ENCODE measurements at places on chromosomes 12 and 14.

GRCh38 chr14:93426750-93427149 lies 4.0 kb upstream of the UNC79 start:
- no peak for DNase-seq

GRCh38 chr14:65250162-65250495 lies 147.8 kb upstream of the MAX start:
- no peak for DNase-seq

DNA sequence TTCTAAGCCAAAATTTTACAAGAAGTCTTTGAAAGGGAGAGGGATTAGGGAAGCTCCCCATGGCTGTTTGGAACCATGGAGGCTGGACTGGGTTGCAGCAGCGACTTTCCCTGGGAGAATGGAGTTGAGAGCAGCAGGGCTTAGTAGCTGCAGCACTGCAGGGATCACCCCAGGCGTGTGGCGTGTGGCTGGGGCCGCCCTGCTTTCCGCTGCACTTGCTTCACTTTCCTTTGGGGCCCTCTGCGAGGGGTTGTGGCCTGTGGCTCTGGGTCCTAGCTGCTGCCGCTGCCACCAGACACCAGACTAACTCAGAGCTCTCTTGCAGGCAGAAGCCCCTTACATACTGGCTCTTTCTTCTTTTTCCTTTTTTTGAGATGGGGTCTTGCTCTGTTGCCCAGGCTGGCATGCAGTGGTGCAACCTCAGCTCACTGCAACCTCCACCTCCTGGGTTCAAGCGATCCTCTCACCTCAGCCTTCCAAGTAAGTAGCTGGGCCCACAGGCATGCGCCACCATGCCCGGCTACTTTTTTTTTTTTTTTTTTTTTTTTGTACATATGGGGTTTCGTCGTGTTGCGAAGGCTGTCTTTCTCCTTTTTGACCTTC lies 25.4 kb downstream of the CCDC62 start:
- DNase-seq = no peak

- no peak for DNase-seq
These were observed 10.1 kb upstream of the SAV1 start for GRCh38 chr14:50678163-50678562.

- DNase-seq = no peak
These were observed 7.6 kb upstream of the AEBP2 start for GRCh38 chr12:19431407-19432308.

- DNase-seq = no peak
These were observed 776 bp upstream of the CHMP4A start for GRCh38 chr14:24213866-24214662.

- no peak for DNase-seq
These were observed 287.7 kb downstream of the BMP4 start for GRCh38 chr14:53668897-53669296.

GRCh38 chr14:56324454-56324853 lies 206.2 kb downstream of the PELI2 start:
- DNase-seq = no peak

- DNase-seq = no peak
These were observed 200.2 kb downstream of the TTC8 start for GRCh38 chr14:89024691-89025090.

GRCh38 chr12:106145539-106146447 lies 7.0 kb upstream of the NUAK1 start:
- peak; percentile 30 for DNase-seq

GRCh38 chr12:34405286-34406227 lies 383.3 kb downstream of the ALG10 start:
- no peak for DNase-seq

DNA sequence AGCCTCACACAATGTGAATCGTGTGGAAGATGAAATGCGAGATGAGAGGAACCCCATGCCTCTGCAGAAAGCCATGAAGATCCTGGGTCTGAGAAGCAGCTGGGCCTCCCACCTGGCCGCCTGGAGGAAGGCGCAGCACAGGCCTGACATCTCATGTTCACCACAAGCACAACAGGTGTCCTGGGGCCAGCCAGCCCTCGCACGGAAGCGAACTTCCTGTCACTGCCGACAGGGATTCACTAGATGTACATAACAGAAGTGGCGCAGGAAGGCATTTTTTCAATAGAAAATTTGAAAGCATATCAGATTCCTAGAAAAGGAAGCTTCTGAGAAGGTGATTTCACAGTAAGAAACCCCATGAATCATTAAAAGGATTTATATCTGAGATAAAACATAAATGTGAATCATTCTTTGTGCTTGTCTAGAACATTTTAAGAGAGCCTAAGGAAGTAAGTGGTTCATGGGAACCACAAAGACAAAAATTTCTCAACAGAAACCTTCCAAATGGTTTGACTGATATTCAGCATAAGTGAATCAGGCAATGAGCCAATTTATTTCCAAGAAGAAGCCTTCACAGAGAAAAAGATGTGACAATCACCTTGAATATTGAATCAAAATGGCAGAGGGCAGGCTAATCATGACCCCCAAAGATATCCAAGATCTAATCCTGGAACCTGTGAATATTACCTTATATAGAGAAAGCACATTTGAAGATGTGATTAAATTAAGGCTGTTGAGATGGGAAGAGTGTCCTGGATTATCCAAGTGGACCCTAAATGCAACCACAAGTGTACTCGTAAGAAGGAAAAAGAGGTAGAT lies 311.9 kb downstream of the DUSP6 start:
- no peak for DNase-seq

DNA sequence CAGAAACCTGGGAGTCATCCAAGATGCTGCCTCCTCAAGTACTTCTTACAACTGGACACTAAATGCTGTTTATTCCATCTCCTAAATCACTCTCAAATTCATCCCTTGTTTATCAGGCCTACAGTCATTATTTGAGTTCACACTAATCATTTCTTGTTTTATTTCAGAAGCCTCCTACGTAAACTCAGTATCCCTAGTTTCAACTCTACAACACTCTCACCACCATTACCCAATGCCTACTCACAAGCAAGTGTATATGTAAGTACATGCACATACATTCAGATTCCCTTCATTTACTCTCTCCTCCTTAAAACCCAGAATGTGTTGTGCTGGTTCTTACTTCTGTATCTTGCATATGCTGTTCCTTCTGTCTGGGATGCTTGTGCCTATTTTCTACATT lies 43.0 kb downstream of the DDHD1 start:
- DNase-seq = no peak

DNA sequence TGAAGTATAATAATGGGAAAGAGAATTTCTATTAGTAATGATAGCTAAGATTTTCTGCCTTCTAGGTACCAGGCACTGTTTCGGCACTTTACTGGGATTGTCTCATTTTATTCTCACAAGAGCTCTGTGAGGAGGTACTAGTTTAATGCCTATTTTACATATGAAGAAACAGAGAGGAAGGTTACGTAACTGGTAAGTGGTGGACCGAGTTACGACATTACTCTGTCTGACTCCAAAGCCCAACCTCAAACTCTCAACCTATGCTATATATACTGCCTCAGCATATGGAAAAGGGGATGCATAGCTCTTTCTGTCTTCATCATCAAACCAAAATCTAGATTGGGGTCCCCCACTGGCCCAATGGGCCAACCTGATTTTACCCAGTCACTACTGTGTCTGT lies 133.5 kb downstream of the KTN1 start:
- DNase-seq = no peak

GRCh38 chr12:24015833-24016160 lies 66.3 kb upstream of the SOX5 start:
- DNase-seq = no peak

GRCh38 chr12:60123557-60123956 lies 527.7 kb downstream of the SLC16A7 start:
- DNase-seq = no peak

DNA sequence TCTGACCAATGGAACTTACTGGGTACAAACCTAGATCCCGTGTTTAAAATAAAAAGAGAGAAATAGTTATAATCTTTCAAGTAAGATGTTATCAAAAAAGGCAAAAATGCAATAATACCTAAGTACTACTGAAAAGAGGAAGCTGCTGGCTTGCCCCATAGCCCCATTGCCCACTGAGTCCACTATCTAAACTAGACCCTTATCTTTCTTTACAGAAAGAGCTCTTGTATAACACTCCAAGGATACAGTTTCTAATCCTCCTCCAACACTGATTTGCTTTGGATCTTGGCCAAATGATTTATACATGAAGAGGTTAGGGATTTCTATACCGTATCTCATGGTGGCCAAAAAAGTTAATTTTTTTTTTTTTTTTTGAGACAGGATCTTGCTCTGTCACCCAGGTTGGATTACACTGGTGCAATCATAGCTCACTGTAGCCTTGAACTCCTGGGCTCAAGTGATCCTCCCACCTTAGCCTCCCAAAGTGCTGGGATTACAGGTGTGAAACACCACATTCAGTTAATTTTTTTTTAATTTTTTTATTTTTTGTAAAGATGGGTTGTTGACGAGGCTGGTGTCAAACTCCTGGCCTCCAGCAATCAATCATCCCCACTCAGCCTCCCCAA lies 2.6 kb downstream of the GXYLT1 start:
- no peak for DNase-seq

- DNase-seq = no peak
These were observed 3.2 kb downstream of the STAB2 start for GRCh38 chr12:103590271-103590670.

DNA sequence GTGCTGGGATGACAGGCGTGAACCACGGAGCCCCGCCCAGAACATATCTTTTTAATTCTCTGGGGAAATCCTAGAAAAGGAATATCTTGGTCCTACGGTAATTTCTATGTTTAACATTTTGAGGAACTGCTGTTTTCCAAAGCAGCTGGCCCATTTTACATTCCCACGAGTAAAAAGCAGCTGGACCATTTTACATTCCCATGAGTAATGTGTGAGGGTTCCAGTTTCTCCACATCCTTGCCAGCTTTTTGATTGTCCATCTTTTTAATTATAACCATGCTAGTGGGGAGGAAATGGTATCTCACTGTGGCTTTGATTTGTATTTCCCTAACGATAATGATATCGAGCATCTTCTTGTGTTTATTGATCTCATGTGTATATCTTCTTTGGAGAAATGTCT lies 4.4 kb upstream of the P2RX4 start:
- no peak for DNase-seq

GRCh38 chr12:115403689-115404088 lies 719.7 kb upstream of the TBX3 start:
- no peak for DNase-seq

DNA sequence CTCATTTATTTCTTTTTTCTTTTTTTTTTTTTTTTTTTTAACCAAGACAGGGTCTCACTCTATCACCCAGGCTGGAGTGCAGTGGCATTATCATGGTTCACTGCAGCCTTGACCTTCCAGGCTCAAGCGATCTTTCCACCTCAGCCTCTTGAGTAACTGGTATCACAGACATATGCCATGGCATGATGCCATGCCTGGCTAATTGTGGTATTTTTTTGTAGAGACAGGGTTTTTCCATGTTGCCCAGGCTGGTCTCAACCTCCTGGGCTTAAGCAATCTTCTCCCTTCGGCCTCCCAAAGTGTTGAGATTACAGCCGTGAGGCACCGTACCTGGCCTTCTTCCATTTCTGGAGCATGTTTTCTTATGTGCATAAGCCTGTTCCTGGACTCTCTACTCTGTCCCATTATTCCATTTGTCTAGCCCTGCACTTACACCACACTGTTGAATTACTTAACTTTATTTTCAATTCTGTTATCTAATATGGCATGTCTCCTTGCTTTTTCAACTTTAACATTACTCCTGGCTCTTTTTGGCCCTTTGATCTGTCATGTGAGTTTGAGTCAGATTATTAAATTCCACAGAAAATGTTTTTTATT lies 47.9 kb upstream of the PTGDR start:
- no peak for DNase-seq

DNA sequence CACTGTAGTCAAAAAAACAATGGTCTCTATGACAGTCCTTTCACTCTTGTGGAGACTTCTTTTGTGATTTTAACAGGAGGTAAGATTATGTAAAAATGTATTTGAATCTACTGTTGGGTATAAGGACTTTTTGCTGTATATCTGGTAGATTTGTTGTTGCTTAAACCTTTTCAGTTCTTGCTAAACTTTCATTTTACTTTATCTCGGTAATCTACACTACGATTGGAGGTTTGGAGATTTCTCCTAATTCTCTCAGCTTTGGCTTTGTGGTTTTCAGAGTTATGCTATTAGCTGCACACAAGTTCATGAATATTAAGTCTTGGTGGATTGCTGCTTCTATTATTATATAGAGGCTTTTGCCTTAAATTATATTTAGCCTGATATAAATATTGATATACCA lies 116.6 kb upstream of the HIF1A start:
- no peak for DNase-seq

DNA sequence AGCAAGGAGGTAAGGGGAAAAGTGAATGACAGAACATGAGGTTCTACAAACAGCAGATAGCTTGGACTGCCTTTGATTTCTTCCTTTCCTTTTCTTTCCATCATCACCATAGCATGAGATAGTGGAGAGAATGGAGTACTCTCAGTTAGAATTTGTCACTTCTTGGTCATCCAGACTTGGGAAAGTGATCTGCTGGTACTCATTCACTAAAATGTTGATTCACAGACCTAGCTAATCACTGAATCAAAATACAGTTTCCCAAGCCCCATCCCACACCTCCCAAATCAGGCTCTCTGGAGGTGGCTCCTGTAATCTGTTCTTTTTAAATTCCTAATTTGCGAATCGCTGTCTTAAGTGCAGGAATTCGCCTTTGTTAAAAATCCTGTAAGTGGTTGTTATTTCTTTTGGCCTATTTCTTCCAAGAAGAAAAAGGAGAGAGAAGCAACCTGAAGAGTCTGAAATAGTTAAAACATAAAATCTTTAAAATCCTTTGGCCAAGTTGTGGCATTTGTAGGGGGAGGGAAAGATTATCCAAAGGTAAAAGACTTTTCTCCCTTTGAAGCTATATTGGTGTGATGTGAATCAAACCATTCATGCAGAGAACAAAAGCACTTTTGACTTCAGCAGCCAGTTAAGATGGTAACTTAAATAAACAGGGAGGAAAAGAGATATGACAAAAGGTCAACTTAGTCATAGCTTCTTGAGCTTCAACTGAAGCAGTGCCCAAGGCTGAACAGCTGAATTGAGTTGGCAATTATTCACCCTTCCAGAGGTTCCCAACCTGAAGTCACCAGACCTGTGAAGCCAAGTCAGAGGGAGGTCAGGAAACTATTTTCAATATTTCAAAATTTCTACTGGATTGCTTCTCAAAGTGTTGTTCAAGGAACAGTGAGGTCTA lies 255.1 kb upstream of the KRR1 start:
- DNase-seq = no peak

DNA sequence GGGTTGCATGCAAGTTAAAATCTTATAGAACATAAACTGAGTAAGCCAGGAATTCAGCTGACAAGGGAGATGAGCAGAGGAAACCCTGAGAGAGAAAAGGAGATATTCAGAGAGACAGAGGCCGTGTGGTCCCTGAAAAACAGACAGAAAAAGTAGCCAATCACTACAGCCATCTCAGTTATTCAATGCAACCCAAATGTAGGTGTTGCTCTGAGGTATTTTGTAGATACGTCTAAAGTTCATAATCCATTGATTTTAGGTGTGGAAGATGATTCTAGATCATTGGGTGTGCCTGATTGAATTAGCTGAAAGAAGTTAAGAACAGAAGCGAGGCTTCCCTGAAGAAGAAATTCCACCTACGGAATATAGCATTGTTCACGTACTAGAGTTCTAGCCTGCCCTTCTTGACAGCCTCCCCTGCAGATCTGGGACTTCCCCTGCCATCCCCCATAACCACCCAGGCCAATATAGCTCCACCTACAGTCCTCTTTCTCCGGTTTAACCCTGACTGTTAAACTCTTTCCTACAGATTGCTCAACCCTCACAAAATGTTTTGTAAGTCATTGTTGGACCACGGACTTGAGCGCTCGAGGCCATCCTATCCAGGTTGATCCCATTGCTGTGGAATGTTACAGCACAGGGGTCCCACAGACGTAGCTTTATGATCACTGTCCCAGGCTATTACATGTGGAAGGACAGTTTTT lies 21.7 kb downstream of the AICDA start:
- no peak for DNase-seq

GRCh38 chr12:75443709-75444108 lies 36.8 kb upstream of the GLIPR1 start:
- DNase-seq = no peak

Measured in anterior cingulate cortex (tissue), 58 donors.